Left kidney (tissue), 8 donors: ENCODE measurements at places on chromosomes 5 and 9. TPM values are rescaled to one million over a fixed set of nuclear protein-coding genes. Genes with fewer than 3 reads are reported as not detected.

The ANKRD34B gene
- 0.32 TPM for polyA plus RNA-seq

The SLC36A2 gene
- polyA plus RNA-seq: 21.0 TPM

The GLDC gene
- polyA plus RNA-seq: 22.4 TPM

The KIF27 gene
- polyA plus RNA-seq: 27.4 TPM

The ZFP2 gene
- polyA plus RNA-seq: 9.9 TPM

- no peak for DNase-seq
These were observed 152.1 kb downstream of the CRB2 start for GRCh38 chr9:123508048-123508447.

DNA sequence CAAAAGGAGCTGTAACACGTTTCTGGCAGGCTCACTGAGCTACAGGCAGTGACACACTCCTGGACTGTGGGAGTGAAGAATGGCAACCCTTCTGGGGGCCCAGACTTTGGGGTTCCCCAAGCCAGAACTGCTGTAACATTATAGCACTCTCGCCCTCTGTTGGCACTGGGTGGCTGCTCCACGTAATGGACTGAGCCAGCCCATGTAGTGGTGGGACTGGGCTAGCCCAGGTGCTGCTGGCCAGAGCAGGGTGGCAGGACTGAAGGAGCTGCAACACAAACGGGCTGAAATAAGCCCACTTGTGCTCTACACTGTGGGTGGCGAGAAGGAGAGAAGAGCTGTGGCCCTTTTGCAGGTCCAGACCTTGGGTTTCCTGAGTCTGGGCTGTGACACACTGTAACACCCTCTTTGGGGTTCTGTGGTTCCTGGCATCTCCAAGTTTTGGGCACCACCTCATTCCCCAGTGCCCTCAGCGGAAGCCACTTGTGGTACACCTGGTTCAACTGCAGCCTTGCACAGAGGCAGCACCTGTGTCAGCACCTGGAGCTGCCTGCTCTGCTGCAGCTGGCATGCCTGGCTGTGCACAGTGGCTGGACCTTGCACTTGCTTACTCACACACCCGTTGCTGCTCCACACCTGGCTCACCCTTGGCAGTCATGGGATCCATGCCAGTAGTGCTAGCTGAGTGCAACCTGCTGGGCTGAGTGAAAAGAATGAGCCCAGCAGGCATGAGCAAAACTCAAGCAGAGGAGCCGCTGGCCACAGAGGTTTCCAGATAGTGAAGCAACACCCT lies 95.0 kb upstream of the PRR16 start:
- no peak for DNase-seq

GRCh38 chr5:87233143-87233542 lies 34.5 kb upstream of the RASA1 start:
- DNase-seq: no peak

GRCh38 chr5:154141745-154142221 lies 48.8 kb upstream of the GALNT10 start:
- peak; percentile 79 for DNase-seq

DNA sequence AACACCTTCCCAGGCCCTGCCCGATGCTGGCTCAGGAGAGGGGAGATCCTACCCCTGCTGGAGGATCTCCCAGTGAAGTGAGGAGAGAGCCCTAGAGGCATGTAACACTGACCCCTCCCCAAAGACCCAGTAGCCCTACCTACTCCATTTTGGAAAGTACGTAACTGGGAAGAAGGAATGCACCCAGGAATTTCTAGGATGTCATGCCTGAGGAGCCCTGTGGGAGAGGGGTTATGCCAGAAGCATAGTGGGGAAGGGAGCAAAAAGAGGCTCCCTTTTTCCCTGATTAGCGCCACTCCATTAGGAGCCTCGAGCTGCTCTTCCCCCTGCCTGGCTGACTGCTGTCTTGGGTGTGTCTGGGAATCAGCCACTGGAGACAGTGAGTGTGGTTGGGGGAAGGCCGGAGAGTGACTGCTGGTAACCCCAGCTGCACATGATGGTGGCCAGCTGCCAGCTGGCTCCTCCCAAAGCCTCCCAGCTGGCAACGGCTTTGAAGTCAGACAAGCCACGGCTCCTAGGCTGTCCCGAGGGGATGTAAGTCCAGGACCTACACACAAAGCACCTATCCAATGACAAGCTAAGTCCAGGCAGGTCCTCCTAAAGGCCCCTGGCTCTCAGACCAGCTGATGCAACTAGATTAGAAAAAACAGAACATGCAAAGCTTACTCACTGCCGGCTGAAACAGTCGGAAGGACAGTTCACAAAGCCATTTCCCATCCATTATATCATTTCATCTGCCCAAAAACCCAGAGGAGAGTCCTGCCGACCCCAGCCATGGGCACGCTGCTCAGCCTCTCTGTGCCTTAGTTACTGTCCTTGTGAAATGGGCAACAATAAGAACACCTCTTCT lies 136.5 kb upstream of the ABCA1 start:
- DNase-seq: peak; percentile 73

- no peak for DNase-seq
These were observed 141.6 kb downstream of the INSYN2B start for GRCh38 chr5:169838688-169839087.

GRCh38 chr9:75146229-75146628 lies 57.9 kb downstream of the OSTF1 start:
- no peak for DNase-seq

DNA sequence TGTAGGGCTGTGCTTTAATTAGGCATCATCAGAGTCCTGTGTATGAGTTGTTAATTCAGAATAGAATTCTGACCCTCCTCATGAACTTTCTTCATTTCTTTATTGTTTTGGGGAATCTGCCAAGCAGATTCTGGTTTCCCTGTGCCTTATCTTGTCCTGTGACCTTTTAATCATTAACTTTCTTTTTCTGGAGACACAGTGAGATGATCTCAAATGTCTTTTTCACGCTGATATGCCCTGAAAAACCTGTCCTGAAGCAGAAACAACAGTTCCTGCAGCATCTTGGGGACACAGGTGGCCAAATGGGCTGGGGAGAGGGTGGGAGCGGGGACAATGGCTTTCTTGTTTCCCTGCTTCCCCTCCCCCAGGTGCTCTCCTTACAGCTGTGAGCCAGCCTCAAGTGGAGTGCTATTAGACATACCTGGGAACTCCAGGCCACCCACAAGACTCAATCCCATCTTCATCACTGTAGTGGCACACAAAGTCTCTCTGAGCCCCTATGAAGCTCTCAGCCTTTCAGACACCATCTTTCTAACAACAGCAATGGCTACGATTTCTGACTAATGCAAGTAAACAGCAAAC lies 213.8 kb downstream of the ATP10B start:
- no peak for DNase-seq

GRCh38 chr9:116686693-116687073 lies 422 bp upstream of the TRIM32 start:
- no peak for DNase-seq

DNA sequence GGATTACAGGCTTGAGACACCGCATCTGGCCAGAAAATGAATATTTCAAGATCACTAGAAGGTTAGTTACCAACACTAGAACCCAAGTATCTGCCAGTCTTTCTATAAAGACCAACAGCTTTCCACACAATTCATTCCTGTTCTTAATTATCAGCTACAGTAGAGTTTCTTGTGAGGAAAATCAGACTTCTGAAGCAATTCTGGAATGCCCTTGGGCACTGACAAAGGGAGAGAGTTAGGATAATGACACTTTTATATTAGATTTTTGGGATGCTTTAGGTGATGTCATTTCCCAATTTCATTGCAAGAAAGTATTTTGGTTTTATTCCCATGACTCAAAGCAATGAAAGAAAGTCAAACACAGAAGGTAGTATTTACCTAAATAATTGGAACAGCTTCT lies 497.0 kb upstream of the TUSC1 start:
- no peak for DNase-seq

GRCh38 chr9:105079457-105079856 lies 151.5 kb upstream of the ABCA1 start:
- no peak for DNase-seq

DNA sequence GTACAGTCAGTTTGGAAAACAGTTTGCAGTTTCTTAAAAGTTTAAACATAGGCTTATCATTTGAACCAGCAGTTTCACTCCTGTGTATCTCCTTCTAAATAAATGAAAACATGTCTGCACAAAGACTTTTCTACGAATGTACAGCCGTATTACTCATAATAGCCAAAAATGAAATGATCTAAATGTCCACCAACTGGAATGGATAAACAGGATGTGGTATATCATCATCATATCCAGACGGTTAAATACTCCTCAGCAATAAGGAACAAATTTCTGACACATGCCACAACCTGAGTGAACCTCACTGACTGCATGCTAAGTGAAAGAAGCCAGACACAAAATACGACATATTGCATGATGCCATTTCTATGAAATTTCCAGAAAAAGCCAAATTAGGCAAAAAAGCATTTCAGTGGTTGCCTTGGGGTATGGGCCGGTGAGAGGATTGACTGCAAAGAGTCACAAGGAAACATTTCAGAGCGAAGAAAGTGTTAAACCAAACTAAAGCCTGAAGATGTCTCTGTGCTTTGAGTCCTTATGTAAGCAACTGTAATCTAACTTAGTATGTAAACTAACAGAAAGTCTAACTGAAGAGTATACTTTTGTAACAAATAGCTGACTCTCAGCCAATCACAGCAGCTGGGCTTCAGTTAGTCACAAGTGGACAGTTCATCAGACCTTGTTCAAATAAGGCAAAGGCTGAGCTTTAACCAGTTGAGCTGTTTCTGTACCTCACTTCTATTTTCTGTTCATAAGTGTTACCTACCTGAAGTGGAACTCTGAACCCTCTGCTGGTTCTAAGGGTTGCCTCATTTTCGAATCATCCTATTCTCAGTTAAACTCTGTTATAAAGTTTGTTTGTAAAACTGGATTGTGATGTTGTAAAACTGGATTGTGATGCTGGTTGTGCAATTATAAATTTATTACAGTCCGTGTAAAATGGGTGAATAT lies 65.2 kb downstream of the TRIO start:
- DNase-seq: no peak

- DNase-seq: no peak
These were observed 308.6 kb upstream of the EFNA5 start for GRCh38 chr5:107979291-107979690.

- no peak for DNase-seq
These were observed 689 bp downstream of the CNTRL start for GRCh38 chr9:121075251-121076036.

DNA sequence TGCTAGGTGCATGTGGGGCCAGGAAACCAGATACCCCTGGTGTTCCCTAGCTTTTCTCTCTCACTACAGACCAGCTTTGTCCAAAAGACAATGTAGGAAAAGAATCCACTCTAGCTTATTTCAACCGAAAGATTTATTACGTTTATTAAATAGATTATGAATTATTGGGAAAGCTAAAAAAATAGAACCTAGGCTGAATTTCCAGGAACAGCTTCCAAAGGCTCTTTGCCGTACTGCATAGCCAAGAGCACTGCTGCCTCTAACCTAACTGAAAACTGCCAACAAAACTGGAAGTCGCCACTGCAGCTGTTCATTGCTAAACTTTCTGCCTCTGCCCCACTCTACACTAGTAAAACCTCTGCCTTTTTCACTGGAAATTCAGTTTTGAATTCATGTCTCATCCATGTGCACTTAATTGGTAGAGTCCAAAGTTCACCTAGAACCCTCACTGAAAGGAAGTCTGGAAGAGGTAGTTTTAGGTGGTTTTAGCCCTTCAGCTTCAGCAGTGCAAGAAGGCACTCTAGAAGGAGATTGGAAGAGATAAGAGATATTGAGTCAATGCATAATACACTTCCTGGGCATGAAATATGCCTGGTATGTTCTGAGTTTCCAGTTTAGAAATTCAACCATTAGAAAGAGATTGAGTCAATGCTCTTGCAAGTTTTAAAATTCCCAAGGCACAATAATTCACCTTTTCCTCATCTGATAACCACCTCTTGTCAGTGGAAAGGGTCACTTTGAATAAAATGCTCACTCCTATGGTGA lies 927.9 kb downstream of the MAT2B start:
- no peak for DNase-seq

DNA sequence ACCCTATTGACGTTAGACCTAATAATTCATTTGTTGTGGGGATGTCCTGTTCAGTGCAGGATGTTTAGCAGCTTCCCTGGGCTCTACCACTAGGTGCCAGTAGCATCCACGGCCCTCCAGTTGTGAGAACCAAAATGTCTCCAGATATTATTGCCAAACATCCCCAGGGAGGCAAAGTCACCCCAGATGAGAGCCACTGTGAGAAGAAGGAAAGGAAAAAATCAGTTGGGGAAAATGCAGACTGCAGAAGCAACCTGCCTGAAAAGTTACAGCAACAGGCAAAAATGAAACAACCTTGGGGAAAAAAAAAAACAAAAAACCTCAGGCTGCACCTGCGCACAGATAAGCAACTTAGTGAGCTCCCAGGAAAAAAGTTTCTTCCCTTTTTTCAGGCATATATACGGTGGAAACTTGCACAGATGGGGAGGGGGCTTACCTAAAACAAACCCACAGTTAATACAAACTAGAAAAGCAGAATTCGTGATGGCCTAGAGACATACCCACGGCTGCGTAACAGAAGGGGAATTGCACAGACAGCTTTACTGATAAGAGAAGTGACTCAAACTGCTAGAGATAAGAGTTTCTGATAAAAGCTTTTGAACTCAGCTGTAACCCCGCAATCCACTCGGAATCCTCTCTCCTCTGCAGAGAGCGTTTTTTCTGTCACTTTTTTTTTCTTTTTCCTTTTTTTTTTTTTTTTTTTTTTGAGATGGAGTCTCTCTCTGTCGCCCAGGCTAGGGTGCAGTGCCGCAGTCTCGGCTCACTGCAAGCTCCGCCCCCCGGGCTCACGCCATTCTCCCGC lies 29.8 kb upstream of the FBP1 start:
- DNase-seq: no peak

DNA sequence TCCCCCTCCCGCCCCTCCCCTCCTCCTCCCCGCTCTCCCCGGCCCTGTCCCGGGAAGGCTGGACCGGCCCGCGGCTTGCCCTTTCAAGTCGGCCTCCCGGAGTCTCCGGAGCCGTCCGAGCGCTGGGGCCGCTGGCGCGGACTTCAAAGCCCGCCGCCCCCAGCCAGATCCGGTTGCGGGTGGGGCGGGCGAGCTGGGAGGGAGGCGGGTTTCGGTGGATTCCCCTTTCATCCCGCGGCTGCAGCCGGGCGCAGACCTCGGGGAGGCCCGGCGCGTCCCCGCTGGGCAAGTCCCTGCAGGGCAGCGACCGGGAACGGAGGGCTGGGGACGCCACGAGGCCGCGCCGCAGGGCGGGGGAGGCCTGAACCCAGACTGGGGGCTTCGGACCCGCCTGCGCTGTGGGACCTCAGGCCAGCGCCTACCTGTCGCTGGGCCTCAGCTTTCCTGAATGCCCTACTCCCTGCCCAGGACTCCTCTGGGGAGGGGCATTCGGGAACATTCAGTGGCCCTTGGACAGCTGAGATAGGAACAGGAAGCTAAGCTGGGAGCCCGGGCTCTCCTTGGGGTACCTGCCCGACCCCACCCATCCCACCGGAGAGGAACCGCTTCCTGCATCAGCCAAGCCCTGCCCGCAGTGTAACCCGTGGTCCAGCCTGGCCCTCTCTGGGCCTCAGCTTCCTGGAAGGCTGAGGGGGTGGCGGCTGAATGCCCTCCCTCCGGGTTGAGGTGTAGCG lies 23.4 kb downstream of the C9orf50 start:
- no peak for DNase-seq
